ENCODE measurements at places on chromosomes 7 and 10.

GRCh38 chr7:133975130-133975529 is 152.0 kb upstream of the LRGUK start:
- no peak for DNase-seq

DNA sequence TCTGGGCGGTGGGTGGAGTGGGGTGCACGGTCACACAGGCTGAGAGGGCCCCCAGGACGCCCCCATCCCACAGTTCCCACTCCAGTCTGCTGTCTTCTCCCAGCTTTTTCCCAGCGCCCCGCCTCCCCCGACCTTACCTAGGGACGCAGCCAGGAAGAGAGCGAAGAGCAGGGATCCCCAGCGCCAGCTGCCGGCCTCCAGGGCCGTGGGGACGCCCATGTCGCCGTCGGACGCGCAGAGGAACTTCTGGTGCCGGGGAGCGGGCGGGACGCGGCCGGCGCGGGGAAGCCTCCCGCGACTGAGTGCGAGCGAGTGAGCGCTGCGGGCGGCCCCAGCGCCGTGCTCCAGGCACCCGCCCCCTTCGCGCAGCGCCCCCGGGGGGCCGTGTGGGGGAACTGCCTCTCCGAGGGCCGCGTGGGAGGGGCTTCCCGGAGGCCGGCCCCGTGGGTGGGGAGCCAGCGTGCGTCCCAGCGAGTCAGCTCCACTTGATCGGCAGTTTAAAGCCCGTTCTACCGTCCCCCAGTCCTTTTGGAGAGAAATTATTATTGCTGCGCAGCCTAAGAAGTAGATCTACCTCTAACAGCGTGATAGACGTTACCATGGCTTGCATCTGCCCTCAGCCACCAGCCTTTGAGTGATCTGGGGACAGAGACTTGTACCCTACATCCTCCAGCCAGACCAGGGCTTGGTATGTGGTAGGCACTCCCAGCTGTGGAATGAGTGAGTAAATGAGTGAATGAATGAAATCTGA is at the start of gene VSIR:
Gene VSIR (minus strand): TSS at position 300 of the 751 bp plus-strand sequence. CDS start 81 bp downstream, at position 219.
- DNase-seq, result no peak

DNA sequence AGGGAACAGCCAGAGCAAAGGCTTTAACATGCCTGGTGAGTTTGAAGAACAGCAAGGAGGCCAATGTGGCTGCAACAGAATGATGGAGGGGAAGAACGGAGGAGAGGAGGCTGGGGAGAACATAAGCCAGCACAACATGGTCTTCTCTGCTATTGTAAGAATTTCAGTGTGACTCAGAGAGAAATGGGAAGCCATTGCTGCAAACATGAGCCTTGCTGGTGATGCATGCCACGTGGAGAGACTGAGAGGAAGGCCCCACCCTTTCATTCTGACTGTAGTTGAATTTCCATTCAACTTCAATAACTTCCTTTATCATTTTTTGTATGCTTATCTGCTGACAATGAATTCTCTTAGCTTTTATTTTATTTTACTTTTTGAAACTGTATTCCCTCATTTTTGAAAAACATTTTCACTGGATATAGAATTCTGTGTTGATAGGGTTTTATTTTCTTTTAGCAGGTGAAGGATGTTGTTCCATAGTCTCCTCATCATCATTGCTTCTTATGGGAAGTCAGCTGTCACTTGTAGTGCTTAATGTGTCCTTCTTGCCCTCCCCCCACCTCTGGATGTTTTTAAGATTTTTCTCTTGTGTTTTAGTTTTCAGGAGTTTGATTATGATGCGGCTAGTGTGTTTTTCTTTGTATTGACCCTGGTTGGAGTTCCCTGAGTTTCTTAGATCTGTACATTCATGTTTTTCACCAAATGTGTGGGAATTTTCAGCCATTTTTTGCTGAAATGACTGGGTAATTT is 46.4 kb upstream of the LEP start:
- no peak for DNase-seq

GRCh38 chr7:139118805-139119485 is 9.4 kb upstream of the ZC3HAV1 start:
- no peak for DNase-seq

DNA sequence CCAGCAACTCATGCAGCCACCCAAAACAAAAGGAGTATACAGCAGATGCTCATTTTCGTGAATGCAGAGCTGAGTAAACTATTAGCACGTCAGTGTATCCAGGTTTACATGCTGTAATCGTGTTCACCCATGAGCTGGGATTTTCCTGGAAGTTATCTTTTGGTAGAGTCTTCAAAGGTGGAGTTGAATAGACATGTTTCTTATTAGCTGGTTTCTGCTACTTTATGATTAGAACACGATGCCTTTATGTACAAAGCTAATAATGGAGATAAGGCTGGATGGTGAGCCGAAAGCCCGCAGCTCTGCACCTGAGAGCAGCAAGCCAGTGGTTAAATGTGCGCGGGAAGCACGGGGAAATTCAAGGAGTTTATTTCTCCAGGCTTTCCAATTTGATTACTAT is 123.8 kb downstream of the ADARB2 start:
- DNase-seq, result no peak

DNA sequence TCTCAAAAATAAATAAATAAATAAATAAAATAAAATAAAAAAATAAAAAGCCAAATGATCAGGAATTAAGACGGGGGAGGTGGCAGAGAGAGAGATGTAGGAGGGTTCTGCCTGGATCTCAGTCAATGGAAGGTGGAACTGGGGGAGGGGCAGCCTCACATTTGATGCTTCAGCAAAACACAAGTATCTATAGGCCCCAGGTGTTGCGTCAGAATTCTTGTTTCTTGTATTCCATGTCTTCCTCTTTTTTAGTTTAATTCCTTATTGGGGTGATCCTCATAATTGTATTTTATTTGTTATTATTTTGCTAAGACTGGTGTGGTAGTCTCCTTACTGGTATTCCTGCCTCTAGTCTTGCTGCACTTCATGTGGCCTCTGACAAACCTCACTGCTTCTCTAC is 41.4 kb upstream of the SMARCD3 start:
- DNase-seq, result no peak

- no peak for DNase-seq
Measured at GRCh38 chr7:99290980-99291607, 18.5 kb downstream of the MYH16 start.

Measured in cerebellar nuclear complex (tissue), 1 donor.